Stimulated activated memory B cell treated with anti-CD40 and anti-IgM and Interleukin-4, amounts not matched to agents 10 μg/mL and 1 μg/mL and 100 μg/mL, for 72 hours (primary cell): ENCODE measurements at places on chromosomes 7 and 10.

DNA sequence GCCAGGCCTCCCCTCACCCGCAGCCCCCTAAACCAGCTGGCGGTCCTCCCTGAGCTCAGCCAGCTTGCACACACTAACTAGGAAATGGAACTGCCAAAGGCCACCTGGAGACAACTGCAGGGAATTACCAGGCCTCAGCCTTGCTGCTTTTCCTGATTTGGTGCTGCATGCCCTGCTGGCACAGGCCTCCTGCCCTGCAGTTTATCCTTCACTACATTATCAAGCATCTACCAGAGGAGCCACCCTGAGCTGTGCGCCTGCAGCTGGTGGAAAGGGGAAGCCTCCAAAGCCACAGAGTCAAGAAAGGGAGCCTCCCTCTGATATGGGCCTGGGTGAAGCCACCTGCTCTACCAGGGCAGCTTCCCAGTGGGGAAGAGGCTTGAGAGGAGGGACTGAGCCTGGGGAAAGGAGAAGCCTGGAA lies 139.8 kb downstream of the GRID1 start:
- ATAC-seq, result no peak

GRCh38 chr7:157136372-157136771 lies 2.4 kb upstream of the UBE3C start:
- ATAC-seq, result no peak

DNA sequence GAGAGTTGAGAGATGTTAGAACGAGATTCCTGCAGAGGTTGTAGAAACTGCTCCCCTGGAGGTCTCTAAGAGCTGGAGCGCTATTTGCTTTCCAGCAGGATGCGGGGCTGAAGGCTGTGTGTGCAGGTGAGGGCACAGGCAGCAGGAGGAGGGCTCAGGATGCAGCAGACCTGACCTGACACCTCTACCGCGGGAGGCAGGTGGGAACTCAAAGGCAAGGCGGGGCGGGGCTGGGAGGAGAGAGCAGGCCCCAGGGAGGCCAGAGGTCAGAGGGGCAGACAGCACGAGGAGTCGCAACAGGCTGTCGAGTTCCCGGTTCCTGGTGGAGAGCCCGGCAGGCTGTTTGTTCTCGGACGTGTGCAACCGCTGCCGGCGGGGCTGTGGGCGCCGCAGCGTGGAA lies 7.9 kb upstream of the CRTAC1 start:
- no peak for ATAC-seq

DNA sequence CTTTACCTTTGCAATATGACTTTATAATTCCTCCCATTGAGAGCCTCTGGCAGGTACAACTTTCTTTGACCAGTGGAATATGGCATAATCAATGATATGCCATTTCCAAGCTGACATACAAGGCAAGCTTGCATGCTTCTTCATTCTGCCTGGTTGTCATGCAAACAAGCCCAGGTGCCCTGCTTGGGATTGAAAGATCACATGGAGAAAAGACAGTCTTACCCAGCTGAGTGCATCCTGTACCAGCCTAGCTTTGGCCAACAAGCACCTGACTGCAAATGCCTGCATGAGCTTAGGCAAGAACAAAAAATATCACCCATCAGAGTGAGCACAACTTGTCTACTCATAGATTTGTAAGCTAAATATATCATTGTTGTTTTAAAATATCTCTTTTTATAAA lies 82.9 kb upstream of the KCND2 start:
- no peak for ATAC-seq

GRCh38 chr10:79202188-79203013 lies 133.6 kb downstream of the ZMIZ1 start:
- peak; percentile 68 for ATAC-seq

- no peak for ATAC-seq
These were observed 80.9 kb upstream of the VWC2 start for GRCh38 chr7:49692516-49692915.

- ATAC-seq, result no peak
These were observed 14.0 kb upstream of the CDK14 start for GRCh38 chr7:90582164-90582563.

DNA sequence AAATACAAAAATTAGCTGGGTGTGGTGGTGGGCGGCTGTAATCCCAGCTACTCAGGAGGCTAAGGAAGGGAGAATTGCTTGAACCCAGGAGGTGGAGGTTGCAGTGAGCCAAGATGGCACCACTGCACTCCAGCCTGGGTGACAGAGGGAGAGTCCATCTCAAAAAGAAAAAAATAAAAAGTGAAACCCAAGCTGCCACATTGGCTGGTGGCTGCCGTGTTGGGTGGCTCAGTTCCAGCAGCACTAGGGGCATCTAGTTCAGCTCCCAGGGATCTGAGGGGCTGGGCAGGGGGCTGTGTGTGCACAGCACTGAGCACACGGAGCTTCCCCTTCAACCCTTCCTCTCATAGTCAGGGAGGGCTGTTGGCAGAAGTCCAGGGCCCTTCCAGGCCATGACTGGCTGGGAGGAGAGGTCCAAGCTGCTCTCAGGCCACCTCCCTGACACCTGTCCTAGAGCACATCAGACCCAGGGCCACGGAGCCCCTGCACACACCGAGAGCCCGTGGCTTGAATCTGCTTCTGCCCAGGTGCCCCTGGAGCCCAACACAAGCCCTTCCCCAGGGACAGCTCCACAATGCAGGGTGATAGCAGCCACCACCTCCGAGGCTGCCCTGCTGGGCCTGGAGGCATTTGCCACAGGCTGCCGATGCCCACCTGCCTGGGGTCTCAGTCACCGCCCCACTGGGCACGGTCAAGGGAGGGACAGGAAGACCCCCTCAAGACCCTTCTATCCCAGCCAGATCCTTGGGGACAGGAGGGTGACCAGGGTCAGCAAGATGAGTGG lies 47.3 kb downstream of the YKT6 start:
- no peak for ATAC-seq

DNA sequence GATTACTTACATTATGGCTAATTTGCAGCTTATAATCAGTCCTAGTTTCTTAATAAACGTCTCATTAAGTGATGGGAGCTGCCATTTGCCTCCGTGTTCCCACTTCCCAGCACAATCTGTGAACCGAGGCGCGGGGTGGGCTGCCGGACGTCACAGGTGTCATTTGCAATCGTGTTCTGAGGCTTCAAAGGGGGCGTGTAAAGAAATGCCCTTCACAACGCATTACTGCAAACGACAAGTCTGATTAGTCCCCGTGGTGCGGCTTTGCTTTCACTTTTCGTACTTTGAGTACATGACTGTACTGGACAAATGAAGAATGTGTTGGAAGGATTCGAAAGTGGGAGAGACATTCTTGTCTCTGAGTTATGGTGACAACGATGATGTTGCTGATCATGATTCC lies 614.2 kb upstream of the ADARB2 start:
- ATAC-seq, result no peak

DNA sequence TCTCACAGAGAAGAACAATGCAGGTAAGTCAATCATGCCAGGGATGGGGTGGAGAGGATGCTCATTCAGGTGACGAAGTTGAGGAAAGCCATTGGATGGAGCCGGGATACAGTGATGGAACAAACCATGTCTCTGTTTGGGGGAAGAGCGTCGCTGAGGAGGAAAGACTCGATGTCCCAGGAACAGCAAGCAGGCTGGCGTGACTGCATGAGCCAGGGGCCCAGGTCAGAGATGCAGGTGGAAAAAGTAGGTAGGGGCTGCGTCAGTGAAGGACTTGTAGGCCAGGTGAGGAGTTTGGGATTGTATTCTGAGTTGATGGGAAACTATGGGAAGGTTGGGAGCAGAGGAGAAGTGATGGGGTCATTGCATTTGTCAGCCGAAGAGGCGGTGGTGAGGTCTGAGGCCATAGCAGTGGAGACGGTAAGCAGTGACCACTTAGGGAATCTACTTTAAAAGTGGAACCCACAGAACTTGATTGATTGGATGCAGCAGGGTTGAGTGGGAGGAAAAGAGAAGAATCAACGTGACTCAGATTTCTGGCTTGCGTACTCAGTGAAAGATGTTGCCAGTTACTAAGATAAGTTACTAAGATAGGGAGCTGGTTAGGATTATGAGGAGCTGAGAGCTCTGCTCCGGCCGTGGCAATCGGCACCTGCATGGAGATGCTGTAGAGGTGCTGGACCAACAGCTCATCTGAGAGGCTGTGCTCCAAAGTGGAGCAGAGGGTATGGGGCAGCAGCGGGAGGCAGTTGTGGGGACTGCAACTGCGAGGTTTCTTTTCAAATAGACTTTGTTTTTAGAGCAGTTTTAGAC lies 12.5 kb upstream of the IL2RA start:
- ATAC-seq, result no peak

DNA sequence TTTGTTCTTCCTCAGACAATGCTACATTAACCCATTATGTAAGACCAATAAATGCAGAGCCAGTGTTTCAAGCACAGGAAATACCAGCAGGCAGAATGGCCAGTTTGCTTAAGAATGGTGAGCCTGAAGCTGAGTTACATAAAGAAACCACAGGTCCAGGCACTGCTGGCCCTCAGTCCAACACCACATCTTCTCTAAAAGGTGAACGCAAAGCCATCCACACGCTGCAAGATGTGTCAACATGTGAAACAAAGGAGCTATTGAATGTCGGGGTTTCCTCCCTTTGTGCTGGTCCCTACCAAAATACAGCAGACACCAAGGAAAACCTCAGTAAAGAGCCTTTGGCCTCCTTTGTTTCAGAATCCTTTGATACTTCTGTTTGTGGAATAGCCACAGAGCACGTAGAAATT lies 63.8 kb downstream of the TASOR2 start:
- ATAC-seq, result no peak

DNA sequence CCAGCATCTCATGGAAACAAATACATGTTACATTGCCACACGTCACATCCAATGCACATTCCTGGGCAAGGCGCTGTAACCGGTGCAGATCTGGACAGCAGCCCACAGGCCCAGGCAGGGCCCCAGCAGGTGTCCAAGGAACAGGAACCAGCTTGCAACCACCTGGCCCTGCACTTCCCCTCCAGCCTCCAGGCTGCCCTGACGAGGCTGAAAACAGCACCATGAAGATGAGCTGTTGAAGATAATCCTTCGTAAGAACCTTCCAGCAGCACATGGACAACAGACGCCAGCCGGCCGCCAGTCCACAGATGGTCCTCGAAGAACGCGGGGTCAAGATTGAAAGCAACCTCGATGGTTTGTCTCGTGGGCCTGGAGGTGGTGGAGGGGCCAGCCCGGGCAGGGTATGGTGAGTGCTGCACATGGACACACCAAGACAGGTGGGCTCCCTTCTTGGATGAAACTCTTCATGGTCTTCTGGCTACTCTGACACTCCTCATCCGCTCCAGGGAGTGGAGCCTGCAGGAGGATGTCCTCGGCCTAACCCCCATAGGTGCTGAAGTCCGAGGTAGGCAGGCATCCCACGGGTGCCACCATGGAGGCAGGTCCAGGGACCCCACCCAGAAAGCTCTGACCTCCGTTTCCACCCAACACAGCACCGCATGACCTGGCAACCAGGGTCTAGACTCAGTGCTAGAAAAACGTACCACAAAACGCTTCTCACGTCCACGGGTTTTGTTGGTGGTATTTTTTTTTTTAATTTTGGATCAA lies 22.9 kb downstream of the PDGFA start:
- ATAC-seq, result no peak
